ENCODE measurements at places on chromosomes 3 and 15.

DNA sequence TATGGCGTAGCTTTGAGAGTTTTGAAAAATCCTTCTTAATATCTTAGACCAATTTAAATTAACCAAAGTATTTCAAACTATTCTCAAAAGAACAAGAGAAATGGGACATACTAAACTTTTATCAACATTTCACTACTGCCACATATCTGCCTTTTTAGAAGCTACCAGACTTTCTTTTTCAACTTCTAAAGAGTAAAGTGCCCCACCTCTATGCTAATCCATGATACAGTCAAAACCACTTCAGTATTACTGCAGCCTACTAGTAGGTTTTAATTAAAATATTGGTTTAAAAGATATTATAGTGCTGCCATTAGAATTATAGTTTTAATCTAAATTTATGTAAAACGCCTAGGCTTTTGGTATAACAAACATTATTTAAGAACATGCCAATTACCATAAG is 15.1 kb downstream of the HERC1 start:
- DNase-seq: no peak

DNA sequence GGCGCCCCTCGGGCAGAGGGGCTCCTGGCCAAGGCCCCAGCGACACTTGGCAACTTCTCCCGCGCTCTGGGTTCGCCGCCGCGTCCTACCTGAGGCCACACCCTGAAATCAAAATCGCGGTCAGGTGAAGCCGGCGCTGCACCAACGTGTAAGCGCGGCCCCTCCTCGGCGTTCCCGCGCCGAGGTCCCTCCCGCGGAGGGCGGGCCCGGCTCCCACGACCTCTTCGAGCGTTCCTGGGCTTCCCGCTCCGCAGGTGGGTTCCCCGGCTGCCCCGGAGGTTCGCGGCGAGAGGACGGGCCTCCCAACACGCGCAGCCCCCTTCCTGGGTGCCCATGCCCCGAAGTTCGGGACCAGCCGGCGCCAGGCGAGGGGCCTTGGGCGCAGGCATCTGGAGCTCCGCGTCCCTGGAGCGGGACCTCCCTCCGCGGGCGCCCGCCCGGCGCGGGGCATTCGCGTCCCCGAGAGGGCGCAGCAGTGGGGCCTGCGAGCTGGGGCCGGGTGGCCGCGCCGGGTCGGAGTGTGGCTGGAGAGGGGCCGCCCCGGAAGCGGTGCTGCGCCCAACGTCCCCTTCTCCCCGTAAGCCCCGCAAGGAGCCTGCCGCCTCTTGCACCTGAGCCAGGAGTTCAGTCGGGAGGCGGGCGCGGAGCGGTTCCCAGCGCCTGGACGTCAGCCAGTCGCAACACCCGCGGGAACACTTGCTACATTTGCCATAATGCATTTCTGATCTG is 13.7 kb downstream of the PAK6 start:
- DNase-seq: no peak

DNA sequence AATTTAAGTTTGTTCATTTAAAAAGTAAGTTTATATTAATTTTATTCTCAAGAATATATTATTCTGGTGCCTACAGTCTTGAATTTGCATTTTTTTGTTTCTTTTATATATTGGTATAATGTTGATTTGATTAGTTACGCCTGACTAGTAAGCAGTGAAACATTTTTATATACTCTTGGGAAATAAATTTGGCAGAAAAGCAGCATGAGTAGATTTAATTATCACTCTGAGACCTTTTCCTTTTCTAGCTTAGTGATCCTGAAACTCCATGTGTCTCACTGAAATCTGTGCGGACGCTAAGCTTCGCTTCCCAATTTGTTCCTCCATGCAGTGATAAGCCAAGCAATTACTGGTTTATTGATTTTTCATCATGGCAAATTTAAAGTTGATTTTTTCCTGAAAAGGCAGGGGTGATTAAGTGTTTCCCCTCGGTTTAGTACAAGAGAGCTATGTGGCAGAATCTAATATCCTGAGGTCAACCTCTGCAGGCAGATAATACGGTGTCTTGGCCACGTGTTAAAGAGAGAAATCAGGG is 87.2 kb upstream of the MLF1 start:
- DNase-seq: no peak

DNA sequence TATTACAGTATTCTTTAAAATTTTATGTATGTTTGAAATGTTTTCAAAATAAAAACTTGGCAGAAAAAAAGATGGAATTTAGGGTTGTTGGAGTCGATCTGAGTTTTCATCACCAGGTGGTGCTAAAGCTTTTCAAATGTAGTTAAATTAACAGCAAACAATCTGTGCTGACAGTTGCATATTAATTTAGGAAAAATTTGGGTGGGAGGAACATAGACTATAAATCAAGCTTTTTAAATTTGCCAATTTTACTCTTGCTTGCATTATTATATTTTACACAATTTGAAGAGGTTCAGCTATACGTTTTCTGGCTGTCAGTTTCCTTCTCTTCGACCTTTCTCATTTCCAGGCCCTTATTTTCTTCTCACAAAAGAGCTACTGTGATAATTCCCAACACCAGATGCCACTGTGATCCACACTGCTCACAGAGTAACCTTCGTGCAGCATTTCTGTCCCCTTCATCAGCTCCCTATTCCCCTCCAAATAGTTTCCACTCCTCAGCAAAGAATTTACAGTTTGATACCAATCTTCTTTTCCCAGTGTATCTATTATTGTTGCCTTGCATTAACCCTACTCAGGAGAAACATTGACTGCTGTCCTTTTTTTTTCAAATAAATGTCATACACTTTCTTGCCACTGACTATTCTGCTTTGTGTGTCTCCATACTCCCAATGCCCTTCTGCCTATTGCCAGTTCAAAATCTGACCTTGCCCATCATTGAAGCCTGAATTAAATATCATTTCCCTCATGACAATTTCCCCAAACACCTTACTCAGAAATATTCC is 53.4 kb upstream of the EIF5A2 start:
- DNase-seq: no peak

GRCh38 chr3:114179575-114179974 is 723 bp upstream of the DRD3 start:
- DNase-seq: no peak

DNA sequence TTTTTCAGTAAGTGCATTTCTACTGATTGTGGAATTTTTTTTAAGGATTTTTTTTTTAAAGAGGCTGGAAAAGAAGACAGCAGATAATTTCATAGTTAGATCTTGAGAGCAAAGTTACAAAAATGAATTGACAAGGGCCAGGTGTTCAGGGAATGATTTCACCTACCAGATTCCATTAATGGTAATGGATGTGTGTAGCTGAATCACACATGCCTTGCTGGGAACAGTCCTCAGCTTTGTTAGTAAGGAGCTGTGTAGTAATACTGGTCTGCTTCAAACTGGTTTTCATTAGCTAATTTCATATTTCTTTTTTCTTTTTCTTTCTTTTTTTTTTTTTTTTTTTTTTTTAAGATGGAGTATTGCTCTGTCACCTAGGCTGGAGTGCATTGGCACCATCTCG is 16.0 kb downstream of the NR1D2 start:
- no peak for DNase-seq

DNA sequence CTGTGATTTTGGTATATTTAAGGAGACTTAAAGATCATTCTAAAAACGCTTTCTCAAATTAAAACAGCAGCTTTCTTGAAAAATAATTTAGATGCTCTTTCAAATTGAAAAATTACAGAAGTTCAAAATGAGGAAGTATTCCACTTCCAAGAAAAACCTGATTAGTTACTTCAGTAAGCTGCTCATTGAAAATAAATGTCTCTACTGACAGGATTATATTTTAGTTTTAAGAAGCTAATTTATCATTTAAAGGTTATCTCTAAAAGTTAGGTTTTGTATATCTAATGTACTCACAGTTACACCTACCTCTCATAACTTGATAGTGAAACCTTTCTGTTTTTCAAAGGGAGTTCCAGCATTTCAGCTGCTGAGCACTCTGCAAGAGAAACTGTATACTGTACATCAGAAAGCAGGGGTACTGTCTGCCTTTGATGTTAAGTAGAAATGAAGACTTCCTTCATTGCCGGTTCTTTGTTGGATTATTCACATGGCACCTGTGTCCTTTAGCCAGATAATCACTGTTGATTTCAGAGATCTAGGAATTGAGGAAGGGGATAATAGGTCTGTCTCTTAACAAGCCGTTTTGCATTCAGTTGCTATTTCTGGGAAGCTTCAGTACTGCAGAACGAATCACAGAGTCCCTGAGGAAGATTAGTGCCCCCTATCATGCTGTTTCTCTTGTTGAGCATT is 161.6 kb downstream of the TCF12 start:
- DNase-seq: no peak

DNA sequence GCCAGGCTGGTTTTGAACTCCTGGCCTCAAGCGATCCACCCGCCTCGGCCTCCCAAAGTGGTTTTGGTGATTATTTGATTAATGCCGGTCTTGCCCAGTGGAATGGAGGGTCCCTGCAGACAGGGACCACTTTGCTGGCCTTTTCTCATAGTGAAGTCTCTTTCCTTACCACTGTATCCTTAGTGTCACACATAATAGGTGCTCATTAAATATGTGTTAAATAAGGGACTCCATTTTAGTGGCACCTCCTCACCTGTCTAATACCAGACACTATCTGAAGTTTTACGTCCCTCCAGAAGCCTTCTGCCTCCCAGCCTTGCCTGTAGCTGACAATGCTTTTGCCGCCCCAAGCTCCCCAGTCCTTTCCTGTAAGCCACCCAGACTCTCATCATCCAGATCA is 91.3 kb downstream of the AAGAB start:
- DNase-seq: no peak

- no peak for DNase-seq
Observed at GRCh38 chr3:59163953-59164352, 114.1 kb upstream of the CFAP20DC start.

GRCh38 chr3:14386254-14386653 is 16.2 kb upstream of the SLC6A6 start:
- no peak for DNase-seq

- no peak for DNase-seq
Observed at GRCh38 chr15:101045236-101045646, 126.1 kb downstream of the LRRK1 start.

- no peak for DNase-seq
Observed at GRCh38 chr3:42780892-42781700, 8.0 kb upstream of the CCDC13 start.

DNA sequence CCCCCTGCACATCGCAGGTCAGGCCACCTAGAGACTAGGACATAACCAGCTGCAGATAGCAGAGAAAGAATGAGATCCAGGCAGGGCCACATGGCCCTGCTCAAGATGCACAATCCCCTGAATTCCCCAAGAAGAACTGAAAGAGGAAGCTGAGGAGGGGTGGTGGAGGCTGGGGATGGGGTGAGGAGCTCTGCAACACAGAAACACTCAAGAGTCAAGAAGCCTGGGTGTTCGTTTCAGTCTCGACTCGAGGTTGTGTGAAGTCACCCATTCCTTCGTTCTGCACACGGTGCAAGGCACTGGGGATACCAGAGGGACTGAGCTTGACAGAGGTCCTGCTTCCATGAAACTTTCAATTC is 62.0 kb downstream of the TLE3 start:
- DNase-seq: no peak

DNA sequence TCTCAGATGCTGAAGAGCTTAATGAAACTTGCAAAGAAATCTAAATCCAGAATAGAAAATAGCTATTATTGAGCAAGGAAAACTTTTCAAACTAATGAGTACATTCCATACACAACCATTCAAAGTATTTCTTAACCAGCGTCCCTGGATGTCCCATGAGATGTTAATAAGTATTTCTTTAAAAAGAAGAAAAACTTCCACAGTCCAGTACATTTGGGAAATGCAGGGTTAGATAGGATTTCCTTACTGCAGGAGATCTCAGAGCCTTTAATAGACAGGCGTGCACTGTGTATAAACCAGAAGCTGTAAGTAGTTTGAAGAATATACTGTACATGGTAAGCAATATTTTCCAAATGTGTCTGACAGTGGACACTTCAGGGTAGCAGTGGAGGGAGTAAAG is 29.6 kb upstream of the BHLHE40 start:
- no peak for DNase-seq

- no peak for DNase-seq
Observed at GRCh38 chr15:40902605-40903561, 8.6 kb downstream of the VPS18 start.

DNA sequence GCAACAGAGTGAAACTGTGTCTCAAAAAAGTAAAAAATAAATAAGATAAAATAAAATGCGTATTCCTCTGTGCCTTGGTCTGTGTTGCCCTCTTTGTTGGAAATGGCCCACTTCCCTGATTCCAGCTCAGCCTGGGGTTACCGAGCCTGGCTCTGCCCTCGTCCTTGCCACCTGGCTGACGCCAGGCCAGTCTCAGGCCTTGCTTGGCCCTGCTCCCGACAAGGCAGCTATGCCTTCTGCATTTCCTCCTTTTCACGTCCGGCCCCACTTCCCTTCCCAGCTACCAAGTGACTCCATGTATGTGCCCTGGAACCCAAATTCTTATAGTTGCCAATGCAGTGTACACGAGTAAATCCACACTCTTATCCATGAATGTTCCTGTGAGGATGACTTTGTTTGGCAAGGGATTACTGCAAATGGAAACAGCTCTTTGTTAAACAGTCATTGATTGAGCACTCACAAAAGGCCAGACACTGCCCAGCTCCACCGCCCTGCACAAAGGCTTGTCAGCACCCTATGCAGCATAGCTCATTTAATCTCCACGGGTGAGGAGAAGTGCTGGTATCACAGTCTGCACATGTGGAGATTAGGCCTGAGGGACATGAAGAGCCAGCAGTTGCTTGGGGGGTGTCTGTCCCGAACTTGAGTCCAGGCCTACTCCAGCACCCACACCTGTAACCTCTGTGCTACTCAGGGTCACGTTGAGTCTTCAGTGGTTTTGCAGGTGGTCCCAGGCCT is 25.1 kb downstream of the SPSB4 start:
- no peak for DNase-seq

GRCh38 chr15:38351466-38351865 is 98.8 kb downstream of the SPRED1 start:
- DNase-seq: no peak

DNA sequence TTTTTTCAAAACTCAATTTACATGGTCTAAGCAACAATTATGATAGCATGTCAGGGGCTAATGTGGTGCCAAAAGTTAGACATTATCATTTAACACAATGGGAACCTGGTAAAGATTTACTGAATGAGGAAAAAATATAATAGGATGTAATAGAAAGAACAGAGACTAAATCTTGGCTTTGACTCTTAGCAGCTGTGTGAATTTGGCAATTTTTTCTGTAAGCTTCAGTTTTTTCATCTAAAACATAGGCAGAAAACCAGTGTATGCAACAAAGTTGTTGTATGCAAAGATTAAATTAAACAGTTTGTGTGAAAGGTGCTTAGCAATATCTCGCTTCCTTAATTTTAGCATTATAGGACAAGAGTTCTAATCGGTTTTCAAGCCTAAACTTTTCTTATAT is 57.6 kb downstream of the ZBTB20 start:
- DNase-seq: no peak

DNA sequence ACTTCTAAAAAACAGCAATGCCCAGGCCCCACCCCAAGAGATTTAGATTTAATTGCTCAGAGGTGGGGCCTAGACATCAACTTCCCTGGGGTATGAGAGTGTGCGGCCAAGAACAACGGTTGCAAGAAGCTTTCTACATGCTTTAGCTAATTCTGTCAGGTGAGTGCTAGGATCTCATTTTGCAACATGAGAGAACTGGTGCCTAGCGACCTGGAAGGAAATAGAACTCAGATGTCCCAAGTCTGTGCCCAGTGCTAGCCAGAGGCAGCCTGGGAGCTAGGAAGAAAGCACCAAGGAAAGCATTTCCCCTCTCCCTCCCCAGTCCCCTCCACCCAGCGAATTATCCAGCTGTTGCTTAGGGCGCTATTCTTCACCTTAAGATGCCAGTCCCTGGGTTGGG is 22.9 kb upstream of the HRH1 start:
- no peak for DNase-seq

Measured in activated effector memory CD4-positive, alpha-beta T cell treated with Interleukin-2 at 50 U/mL for 16 hours (primary cell).